ENCODE measurements at places on chromosomes 6 and 20.

- no peak for DNase-seq
Measured at GRCh38 chr6:5471044-5471443, 209.7 kb downstream of the FARS2 start.

DNA sequence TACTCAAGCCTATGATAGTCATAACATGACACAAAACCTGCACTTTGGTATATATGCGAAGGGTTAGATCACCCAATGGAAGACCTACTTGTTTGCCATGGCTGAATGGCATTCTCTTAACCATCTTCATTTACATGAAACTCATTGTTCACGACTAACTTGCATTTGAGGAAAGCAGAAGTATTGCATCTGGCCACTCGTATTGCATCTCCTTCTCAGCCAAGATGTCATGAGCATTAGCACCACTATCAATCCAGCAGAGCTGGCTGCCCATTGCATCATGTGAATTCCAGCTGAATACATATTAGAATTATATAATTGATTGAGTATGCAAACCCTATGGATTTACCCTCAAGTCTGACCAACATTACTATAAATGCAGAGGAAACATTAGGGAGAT lies 390.2 kb downstream of the LAMA2 start:
- no peak for DNase-seq

- DNase-seq, result no peak
Measured at GRCh38 chr20:35517125-35517524, 12.3 kb downstream of the C20orf173 start.

- DNase-seq, result no peak
Measured at GRCh38 chr6:137794516-137795201, 72.4 kb upstream of the TNFAIP3 start.

DNA sequence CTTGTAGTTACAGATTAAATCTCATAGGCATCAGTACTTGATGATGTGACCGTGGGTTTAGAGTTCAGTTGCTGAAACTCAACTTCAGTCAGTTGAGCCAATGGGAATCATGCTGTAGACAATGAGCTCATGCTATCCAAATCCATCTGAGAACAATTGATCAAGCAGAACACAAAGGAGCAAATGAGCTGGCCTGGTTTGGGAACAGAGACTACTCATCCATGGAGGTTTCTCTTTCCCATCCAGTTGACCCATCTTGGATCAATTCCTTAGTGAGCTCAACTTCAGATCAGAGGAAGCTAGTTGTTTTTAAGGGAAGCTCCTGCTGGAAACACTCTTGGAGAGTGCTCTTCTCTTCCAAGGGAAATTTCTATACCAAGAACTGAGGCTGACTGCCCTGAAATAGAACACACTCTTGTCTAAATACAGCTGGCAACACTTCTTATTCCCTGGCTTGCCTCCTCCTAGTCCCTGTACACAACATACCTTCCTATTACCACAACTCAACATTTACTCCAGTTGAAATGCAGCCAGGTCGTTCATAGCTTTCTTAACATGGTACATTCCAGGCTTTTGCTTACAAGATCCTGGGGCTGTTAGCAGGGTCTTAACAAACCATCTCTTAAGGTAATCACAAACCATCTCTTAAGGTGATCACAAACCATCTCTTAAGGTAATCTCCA lies 203.9 kb upstream of the PRDM1 start:
- DNase-seq, result no peak

- no peak for DNase-seq
Measured at GRCh38 chr6:159654483-159655098, 38.5 kb downstream of the SOD2 start.

DNA sequence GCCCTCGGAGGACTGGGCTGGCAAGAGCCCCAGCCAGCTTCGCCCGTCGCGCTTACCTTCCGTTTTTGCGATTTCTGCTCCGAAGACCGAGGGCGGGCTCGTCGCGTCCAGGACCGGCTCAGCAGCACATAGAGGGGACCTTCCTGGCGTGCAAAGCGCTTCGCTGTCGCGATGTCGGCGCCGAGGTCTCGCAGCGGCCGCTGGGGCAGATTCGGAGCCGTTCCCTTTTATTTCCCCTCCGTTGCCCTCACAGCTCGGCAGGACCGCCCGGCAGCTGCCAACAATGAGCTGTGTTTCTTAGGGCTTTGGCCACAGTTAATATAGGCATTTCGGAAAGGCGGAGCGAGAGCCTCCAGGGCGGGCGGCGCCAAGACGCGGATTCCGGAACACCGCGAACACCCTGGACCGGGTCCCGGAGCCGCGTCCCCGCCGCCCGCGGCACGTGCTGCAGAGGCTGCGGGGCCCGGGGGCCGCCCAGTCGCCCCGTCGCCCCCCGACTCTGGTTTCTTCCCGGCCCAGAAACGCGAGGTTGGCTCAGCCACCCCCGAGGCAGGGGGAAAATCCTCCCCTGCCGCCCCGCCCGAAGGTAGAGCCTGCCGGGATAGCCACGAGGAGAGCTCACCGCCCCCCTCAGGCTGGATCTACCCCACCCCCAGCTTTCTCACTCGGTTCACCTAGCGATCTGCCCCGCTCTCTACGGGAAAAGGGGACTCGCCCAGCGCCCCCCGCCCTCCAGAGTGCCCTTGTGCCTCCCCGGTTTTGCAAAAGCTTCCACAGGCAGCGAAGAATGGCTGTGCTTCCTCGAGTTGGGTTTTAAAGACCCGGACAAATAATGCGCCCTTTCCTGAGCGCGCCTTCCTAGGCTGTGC lies at the start of gene CITED2:
TSS of gene CITED2 (minus strand) at position 292 of the 869 bp plus-strand sequence. CDS start 704 bp downstream, outside the sequence.
- peak; percentile 95 for DNase-seq

- DNase-seq, result no peak
Measured at GRCh38 chr6:168217880-168218537, 101.6 kb downstream of the DACT2 start.

DNA sequence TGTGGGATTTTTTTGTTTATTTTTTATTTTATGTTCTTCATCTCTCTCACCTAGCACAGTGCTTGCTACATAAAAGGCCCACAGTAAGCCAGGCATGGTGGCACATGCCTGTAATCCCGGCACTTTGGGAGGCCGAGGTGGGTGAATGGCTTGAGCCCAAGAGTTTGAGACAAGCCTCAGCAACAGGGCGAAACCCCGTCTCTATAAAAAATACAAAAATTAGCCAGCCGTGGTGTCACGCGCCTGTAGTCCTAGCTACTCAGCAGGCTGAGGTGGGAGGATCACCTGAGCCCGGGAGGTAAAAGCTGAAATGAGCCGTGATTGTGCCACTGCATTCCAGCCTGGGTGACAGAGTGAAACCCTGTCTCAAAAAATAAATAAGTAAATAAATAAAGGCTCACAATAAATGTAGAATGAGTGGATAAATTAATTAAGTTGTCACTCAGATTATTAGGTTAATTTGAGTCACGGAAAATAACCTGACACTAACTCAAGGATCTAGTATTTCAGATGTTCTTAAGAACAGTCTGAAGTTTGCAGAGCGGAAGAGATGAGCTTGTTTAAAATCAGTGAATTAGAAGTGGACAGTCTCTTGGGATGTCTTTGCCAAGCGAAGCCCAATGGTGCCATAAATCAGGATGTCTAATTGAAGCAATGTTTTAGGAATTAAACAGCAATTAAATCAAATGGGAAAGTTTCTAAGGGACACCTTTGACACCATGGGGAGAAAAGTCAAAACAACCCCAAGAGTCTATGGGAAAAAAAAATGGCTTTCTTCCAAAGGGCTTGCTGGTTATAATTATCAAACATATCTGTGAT lies 214.4 kb downstream of the ZNF217 start:
- DNase-seq, result no peak

DNA sequence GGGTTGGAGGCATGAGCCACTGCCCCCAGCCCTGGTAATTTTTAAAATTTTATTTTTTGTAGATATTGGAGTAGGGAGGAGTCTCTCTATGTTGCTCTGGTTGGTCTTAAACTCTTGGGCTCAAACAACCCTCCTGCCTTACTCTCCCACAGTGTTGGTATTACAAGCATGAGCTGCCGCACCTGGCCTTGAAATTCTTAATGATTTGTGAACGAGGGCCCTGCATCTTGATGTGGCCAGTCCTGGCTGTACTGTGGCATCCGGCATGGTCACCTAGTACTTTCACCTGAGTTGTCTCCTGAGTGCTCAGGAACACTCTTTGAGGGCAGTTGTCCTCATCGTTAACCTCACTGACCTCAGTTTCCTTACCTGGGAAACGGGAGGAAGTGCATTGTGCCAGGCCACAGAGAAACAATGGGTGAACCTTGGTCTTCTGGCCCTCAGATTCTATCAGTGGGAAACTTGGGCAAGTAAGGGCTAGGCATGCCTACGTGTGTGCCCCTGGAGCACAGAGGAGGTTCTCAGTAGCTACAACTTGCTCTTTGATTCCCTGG lies 19.5 kb downstream of the CEBPB start:
- no peak for DNase-seq

DNA sequence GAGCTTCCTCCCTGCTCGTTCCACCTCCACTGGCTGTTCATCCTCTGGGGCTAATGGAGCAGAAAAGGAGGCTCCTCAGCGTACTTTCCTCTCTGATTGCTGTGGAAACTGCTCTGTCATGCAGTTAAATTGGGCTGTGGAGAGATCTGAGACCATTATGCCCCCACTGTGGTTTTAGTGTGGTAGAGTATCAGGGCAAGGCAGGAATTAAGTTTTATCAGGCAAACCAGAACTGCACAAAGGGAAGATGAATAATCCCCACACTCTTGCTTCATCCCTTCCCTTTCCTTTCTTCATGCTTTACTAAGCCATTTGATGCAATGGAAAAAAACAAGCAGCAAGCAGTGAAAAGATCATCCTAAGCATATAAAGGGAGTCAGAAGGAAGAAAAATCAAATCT lies 11.9 kb upstream of the ME1 start:
- no peak for DNase-seq

DNA sequence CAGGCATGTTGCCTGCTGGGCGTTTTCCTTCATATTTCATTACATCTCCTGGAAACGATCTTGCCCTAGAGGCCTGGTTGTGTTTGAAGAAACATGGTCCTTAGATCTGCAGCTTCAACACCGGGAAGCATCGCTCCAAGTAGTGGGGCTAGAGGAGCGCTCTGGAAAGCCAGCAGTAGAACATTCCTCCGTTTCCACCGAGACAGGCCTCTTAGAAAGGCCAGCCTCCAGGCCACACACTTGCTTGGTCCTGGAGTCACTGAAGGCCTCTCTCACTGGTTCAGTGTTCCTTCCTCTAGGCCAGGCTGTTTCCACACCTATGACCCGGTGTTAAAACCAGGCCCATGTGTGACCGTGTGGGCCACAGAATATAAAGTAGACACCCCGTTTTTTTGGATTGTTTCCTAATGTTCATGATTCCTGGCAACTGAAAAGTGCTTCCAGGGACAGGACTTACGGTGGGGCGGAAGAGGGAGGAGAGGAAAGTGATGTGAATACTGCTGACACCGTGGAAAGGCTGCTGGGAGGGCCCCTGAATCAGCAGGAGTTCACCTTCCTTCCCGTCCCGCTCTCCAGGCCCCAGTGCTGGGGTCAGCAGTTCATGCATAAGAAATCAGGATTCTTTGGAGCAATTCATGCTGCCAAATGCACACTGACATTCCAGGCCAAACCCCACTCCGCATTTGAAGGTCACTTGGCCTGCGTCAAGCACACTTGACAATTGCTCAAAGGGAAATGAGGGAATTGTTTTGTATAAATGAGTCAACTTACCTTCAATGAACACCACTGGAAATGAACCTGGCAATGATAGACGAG lies 83.8 kb downstream of the IYD start:
- DNase-seq, result no peak

GRCh38 chr6:121851056-121851455 lies 415.6 kb downstream of the GJA1 start:
- no peak for DNase-seq

DNA sequence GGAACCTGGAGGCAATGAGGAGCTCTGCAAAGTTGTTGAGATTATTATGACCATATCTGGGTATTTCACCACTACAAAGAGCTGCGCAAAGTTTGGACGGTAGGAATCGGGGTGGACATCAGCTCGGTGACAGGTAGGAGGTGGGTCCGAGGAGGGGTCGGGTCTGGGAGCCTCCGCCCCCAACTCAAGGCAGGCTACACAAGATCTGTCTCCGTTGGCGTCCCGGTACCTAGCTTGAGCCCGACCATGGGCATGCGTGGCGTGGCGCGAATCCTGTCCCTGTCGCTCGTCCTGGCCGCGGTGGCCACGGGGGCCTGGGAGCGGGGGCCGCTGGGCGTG lies 40.2 kb upstream of the ZNFX1 start:
- no peak for DNase-seq

DNA sequence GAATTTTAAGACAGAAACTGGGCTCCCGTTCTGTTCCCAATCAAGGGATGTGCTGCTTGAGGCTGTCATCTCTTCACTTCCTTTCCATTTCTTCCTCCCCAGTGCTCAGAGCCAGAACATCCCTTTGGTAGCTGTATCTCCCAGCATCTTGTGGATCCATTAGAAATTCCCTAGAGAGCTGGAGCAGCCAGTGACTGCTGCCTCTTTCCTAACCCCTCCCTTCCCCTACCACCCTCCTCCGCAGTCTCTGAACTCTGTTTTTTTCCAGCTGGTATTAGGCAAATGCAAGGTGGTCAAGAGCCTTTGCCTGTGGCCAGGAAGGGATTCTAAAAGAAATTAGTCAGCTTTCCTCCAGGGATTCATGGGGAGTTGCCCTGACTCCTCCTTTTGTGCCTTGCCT lies 208.0 kb downstream of the EYA2 start:
- no peak for DNase-seq

GRCh38 chr6:113968472-113968871 lies 2.5 kb downstream of the HDAC2 start:
- no peak for DNase-seq

DNA sequence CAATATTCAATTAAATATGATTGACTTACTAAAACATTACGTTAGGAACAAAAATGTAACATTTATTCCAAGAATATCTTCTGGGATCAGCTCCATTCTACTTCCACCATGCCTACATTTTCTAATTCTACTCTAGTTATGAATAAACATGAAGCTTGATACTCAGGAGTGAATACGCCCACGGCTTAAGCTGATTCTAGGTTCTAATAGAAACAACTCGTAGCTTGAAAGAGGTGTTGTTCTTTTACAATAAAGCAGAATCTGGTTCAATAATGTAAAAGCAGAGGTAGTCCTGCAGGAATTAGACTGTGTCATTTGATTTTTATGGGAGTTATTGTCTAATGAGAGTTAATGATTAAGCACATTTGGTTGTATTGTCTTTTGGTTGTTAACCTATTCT lies 107.3 kb upstream of the OLIG3 start:
- no peak for DNase-seq

DNA sequence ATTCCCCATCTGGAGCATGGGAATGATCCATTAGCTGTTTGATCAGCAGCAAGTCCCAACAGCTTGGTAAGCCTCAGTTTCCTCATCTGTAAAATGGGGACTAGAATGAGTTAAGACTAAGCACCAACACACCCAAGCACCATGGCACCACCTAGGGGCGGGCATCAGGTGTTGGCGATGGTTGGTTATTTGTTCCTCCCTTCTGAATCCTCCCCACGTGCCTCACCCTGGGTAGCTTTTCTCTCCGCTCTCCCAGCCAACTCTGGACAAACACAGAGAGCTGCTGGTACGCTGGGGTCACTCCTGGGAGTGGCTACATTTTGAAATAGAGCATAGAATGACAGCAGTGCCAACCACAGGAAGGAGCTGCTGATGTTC lies 13.3 kb upstream of the ITPR3 start:
- no peak for DNase-seq

- DNase-seq, result no peak
Measured at GRCh38 chr20:20204256-20204655, 151.9 kb downstream of the CFAP61 start.
